ENCODE measurements at places on chromosomes 7 and 10.

DNA sequence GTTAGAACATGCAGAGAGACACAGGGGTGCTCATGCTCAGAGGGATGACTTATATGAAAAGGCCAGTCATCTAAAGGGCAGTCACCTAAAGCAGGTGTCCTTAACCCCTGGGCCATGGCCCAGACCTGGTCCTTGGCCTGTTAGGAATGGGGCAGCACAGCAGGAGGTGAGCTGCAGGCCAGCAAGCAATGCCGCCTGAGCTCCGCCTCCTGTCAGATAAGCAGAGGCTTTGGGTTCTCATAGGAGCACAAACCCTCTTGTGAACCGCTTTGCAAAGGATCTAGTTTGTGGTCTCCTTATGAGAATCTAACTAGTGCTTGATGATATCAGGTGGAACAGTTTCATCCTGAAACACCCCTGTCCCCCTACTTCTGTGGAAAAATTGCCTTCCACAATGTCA lies 14.5 kb downstream of the ANKRD7 start:
- no peak for DNase-seq

- peak; percentile 45 for DNase-seq
These were observed at the start of gene MICALL2 for GRCh38 chr7:1458683-1459511. MICALL2 (minus strand) TSS chr7:1459470; CDS start chr7:1459326, 144 bp downstream.

GRCh38 chr7:128304212-128304611 lies 39.5 kb downstream of the RBM28 start:
- DNase-seq: no peak

- peak; percentile 21 for DNase-seq
These were observed 148.0 kb downstream of the ANKRD7 start for GRCh38 chr7:118372530-118372929.

- no peak for DNase-seq
These were observed 43.1 kb upstream of the ADRB1 start for GRCh38 chr10:114000457-114001010.

Data from foreskin keratinocyte (primary cell).